CD4-positive, alpha-beta T cell (primary cell): ENCODE measurements at places on chromosomes 7 and 10.

GRCh38 chr10:22765660-22766547, 51.5 kb upstream of the PIP4K2A start:
- DNase-seq = no peak

- no peak for DNase-seq
These were observed 162.7 kb downstream of the PLCE1 start for GRCh38 chr10:94156453-94156852.

DNA sequence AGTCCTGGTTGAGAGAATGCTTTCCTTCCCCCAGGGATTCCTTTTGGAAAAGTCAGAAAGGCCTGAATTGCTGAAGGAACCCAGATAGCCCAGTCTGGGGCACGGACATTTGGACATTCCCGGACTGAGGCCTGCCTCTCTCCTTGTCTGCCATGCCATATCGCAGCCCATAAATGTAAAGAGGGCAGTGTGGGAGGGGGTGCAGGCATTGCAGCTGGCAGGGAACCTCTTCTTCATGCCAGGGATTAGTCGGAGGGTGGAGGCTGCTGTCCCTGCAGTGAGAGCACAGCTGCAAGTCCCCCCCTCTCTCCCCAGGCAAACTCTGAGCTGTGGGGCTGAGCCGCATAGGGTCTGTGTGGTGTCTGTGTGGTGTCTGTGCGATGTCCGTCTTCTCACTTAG, 486.0 kb upstream of the MKI67 start:
- no peak for DNase-seq

DNA sequence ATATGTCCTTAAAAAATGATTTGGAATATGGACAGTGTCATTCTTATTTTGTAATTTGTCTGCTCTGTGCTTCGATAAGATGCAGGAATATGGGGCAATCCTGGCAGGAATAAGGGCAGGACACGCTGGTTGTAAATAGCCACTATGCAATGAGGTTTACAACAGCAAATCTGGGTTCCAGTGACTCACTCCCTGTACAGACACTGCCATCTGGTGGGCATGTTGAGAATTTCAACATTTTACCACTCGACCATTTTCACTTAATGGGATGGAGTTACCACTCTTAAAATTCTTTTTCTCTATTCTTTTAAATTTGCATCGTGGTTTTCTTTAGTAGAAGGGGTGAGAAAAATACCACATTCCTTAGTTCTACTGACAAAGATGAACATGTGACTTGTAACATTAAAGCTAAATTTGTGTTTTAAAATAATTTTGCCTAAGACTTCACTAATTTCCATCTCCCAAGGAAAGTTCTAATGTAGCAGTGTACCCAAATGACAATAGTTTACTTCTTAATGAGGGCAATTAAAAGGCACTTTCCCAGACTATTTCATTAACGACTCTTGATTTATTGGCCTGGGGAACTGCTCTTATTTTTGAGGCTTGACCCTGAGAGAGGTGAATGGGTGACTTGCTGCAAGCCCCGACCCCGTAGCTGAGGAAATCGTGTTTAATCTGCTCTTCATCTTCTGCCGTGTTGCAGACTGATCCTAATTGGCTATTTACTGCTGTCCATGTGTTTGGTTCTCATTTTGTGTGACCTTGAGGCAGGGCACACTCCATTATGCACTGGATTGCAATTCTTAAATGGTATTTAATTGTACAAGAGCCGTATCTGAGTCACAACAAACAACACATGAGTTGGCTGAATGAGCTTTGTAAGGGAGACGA, 173.6 kb upstream of the IMMP2L start:
- peak; percentile 68 for DNase-seq

DNA sequence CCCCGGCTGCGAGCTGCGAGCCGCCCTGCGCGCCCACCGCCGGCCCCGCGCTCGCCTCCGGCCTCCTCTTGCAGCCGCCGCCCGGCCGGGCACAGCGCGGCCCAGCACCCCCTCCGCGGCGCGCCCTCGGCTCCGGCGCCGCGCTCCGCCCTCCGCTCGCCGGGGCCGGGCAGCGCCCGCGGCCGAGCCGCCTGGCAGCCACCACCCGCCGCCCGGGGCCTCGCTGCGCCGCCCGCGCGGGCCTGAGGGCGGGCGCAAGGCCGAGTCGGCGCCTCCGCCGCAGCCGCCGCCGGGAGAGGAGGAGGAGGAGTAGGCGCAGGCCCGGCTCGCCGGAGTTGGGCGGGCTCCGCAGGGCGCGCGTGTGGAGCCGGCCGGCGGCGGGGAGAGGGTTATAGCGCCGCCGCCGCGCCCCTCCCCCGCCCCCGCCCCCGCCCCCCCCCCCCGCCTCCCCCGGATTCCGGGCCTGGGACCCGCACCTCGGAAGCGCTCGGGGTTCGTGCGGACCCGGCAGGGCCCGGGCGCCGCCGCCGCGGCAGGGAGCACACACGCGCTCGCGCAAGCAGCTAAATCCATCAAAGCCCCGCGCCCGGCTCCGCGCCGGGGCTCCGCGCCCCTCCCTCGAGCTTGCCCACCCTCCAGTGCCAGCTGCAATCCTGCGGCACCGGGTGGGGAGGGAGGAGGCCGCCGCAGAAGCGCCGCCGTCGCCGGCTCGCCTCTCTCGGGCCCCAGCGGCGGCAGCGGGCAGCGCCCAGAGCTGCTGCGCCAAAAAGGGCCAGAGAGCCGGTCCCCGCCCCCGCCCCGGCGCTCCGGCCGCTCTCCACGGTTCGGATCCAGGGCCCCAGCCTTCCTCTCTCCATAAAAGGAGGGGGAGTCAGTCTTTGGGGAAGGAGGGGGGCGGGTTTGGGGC, at the start of gene PDGFA:
Gene PDGFA, minus strand, starts transcription at position 363 of the 907 bp plus-strand sequence. CDS start 845 bp downstream, outside the sequence.
- DNase-seq = peak; percentile 15

- no peak for DNase-seq
These were observed 155.8 kb downstream of the OAT start for GRCh38 chr10:124262971-124263370.

DNA sequence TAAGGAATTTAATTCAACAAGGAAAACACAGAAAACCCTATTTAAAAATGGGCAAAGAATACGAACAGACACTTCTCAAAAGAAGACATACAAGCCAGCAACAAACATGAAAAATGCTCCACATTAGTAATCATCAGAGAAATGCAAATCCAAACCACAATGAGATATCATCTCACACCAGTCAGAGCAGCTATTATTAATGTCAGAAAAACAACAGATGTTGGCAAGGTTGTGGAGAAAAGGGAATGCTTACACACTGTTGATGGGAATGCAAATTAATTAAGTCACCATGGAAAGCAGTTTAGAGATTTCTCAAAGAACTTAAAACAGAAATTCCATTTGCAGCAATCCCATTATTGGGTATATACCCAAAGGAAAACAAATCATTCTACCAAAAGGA, 55.2 kb downstream of the GCC1 start:
- DNase-seq = no peak

- DNase-seq = no peak
These were observed 27.1 kb downstream of the RASGEF1A start for GRCh38 chr10:43239756-43240155.
